Globus pallidus (tissue), 1 donor: ENCODE measurements at places on chromosomes 7 and 10.
A peak's percentile ranks its signal among the peaks of the same experiment; 100 is the strongest.

- no peak for DNase-seq
These were observed 157.7 kb downstream of the CHRM2 start for GRCh38 chr7:137026176-137026500.

- DNase-seq: no peak
These were observed 24.9 kb downstream of the C10orf71 start for GRCh38 chr10:49323896-49324270.

DNA sequence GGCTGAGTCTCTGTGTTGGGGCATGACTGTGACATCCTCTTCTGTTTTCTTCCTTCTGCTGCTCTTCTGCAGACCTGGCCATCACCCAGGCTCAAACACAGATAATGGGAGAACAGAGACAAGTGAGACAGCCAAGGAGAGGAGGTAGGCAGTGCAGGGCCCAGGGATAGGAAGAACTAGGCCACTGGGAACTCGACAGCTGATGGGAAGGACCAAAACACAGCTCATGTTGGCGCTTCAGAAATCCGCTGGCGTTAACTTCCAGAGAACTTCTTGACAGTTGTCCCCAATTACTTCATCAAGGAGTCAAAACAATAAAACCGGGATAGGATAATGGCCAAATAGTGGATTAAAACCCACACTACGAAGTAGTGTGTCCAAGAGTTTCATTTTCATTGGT, 97.0 kb upstream of the PALS2 start:
- DNase-seq: no peak

DNA sequence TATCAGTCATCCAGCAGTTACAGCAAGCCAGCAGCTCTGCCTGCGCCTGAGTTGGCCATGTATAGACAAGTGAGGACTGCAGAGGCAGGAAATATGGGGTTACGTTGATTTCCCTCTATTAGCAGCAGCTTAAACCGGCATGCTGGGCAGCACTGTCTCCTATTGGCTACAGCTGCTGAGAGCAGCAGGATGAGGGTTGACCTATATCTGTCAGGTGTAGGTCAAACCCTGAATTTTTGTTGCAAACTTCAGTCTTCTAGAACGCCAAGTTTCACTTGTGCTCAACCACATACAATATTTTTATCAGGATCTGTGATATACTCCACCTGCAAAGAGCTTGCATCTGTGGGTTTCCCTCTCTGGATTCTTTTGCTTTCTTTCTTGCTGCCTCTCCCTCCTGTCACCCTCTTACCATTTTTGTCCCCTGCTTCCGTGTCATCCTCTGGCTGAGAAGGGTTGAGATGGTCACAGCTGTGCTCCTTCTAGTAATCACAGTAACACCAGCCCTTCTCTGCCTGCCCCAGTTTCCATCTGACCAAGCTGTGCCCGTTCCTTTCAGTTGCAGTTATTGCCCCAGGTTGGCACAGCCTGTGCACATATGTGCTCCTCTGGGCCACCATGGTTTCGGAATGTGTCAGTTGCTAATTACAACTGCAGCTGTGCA, 23.8 kb upstream of the GLCCI1 start:
- DNase-seq: no peak

DNA sequence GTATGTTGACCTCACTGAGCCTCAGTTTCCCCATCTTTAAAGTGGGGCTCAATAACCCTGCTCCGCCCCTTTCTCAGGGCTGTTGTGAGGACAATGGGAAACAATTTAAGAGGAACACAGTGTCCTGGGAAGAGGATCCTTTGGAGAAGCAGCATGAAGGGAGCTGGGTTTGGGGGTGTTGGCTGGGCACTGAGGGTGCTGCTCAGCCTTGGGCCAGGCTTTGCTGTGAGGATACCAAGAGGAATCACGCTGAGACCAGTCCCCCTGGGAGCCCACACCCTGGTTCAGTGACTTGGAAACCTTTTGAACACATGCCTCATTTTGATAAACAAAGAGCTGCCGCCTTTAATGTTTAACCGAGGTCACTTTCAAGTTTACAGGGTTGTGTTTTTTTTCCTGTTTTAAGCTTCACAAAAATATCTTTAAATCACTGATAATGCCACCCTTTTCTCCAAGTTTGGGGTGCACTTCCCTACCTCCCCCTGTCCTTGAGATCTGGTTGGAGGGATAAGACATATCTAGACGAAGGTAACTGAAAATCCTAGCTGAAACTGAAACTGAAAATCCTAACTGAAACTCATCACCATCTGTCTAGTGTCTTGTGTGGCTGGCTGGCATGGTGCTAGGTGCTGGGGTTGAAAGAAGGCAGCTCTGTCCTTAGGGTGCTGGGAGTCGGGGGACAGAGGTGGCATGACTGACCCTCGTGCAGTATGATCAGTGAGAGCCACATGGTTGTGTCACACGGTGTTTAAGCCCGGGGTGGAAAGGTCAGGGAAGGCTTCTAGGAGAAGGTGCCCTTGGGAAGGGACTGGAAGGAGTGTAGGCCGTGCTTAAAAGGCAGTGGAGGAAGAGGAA, 27.7 kb downstream of the ZNF775 start:
- no peak for DNase-seq

GRCh38 chr7:440059-440749, 79.4 kb downstream of the PDGFA start:
- no peak for DNase-seq

DNA sequence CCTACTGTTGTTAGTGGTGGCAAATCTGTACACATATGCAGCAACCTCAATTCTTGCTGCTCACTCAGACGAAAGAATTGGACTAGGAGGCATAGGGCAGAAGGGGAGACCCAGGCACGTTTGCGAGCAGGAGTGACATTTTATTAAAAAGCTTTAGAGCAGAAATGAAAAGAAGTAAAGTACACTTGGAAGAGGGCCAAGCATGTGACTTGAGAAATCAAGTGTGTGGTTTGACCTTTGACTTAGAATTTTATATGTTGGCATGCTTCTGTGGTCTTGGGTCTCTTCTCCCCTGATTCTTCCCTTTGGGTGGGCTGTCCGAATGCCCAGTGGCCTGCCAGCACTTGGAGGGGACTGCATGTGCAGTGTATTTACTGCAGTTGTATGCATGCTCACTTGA, 205.5 kb upstream of the SEMA3D start:
- no peak for DNase-seq

- no peak for DNase-seq
These were observed 97.6 kb downstream of the RAMP3 start for GRCh38 chr7:45255187-45255586.

DNA sequence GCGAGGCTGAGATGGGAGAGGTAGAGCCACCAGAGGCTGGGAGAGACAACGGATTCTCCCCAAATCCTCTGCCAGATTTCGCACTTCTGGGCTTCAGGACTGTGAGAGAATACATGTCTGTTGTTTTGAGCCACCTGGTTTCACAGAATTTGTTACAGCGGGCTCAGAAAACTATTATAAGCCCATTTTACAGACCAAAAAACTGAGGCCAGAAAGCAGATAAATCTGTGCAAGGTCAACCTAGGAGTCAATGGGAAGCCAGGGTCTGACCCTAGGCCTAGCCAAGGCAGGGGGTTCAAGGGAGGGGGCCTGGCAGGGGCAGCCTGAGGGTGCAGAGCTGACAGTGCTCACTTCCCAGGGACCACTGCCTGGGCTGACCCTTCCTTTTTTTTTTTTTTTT, 8.7 kb downstream of the MYL10 start:
- no peak for DNase-seq

GRCh38 chr7:86784765-86785164, 141.1 kb downstream of the GRM3 start:
- DNase-seq: no peak

GRCh38 chr10:68208424-68209042, 23.4 kb downstream of the ATOH7 start:
- peak; percentile 73 for DNase-seq

GRCh38 chr7:24702755-24703154, 54.5 kb downstream of the GSDME start:
- DNase-seq: no peak
